ENCODE measurements at places on chromosomes 1 and 21.

GRCh38 chr1:26555550-26555981 lies 26.0 kb downstream of the RPS6KA1 start:
- DNase-seq: no peak

- no peak for DNase-seq
Observed at GRCh38 chr1:176602388-176603004, 139.5 kb downstream of the PAPPA2 start.

DNA sequence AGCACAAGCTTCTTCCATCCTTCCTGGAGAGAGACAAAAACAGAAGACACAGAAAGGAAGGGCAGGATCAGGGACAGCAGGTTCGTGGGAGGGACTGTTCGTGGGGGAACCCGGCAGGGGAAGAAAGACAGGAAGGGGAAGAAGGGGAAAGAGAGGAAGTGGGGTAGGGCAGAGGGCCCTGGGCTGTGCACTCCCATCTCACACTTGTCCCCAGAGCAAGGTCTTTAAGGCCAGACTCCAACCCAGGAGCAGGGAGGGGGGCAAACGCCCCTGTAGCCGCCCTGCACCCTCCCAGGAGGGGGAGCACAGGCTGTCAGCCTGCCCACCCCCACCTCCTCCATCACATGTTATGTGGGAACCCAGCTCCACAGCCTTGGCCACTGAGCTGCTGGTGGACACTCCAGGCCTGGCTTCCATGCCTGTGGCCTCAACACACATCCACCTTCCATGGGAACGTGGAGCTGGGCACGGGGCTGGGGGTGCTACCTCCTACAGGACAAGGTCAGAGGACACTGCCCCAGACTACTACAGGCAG lies 9.3 kb downstream of the SLC19A1 start:
- no peak for DNase-seq

DNA sequence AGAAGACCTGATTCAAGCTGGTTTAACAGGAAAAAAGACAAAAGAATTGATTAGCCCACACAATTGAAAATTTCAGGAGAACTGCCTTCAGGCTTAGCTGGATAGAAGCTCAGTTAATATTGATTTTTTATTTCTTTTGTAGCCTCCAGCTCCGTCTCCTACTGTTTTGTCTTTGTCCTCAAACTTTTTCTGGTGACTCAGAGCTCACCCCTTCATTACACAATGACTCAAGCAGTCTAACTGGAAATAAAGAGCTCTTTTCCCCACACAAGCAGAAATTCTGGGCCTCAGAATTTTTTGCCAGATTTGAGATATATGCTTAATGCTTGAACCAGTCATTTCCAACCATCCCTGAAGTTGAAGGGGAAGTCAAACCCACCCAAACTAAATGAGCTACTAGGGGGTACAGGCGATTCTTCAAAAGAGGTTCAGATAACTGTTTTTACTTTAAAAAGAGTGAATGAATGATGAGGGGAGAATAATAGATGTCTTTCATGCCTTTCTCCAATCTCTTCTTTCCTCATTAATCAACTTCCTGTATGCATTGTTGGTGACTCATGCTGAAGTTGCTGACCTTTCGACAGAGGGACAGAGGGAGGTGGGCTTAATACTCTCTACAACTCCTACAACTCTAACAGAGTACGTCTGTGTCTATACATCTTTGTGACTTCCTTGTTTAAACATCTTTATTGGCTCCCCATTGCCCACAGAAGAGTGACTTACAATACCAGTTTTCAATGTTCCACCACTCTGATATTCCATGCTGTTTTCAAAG lies 6.2 kb upstream of the ACP6 start:
- no peak for DNase-seq

- DNase-seq: no peak
Observed at GRCh38 chr1:161044535-161044907, 1.3 kb downstream of the USF1 start.

All from stimulated activated CD4-positive, alpha-beta T cell treated with anti-CD3 and anti-CD28 coated beads, Interleukin-12 subunit alpha, Interleukin-12 subunit beta, amount 100 ng/mL, for 48 hours (primary cell).